ENCODE measurements at places on chromosomes 1 and 21.

DNA sequence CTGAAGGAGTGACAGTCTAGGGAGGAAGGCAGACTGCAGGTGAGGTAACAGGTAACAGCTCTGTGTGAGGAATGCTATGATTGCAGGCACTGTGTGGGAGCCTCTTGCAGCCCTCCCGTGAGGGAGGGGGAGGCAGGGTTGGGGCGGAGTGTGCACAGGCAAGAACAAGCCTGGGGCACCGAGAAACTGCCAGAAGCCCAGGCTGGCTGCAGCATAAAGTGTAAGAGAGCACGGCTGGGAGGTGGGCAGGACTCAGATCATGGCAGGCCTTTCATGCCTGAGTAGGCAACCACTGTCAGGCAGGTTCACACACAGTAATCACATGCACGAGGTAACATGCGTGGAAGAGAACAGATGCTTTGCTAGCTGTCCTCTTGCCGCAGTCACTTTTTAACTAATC lies 11.3 kb upstream of the RHEX start:
- peak; percentile 94 for DNase-seq

DNA sequence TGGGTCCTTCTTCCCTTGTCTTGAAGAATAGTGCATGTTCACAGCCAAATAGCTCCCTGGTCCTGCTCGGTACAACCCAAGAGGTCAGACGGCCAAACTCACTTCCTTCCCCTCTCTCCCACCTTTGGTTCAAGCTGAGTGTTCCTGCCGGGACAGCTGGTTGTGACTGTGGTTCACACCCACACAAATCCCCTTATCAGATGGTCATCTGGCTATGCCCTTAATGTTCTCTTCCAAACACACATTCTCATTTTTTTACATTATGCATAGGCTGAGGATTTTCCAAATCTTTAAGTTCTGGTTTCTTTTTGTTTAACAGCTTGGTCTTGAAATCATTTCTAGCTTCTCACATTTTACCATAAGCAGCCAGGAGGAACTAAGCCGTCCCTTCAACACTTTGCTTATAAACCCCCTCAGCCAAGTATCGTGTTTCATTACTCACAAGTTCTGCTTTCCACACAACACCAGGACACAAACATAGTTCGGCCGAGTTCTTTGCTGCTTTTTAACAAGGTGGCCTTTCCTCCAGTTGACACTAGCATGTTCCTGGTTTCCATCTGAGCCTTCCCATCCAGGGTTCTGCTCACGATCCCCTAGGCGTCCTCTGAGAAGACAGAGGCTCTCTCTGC lies 19.7 kb upstream of the TSPEAR start:
- peak; percentile 22 for DNase-seq

DNA sequence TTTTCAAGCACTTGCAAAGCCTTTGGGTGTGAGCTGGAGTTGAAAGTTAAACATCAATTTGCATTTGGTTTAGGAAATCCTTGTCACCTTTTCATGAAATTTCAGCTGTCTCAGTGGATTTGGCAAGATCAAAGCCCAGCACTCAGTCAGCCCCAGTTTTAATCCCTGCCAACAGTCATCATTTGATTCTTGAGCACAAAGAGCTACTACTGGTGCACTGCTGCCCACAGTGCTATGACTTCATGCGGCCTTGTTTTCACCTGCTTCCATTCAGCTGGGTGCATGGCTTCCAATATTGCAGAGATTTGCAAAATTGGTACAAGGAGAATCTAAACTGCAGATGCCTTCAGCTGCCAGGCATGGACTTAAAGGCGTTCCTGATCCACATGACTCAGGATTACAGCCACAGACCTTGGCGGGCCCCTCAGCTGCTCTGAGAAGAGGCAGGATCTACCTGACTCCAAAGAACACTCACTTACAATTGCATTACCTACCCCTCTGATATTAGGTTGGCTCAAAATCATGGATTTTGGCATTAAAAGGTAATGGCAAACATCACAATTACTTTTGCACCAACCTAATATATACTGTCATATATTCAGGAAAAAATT lies 259.1 kb downstream of the DSCAM start:
- no peak for DNase-seq

DNA sequence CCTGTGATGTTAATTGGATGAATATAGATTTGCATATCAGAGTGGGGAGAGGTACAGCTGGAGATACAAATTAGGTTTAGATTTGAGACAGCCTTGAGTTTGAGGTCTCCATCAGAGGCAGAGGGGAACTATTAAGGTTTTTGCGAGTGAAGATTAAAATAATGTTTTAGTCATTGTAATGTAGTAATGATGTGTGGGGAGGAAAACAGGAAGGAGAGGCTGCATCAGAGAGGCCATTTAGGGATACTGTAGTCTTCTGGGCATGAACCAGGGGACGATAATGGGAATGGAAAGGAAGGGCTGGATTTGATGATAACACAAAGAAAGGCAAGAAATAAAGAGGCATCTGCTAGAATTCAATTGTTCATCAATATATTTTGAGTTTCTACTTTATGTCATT lies 9.5 kb downstream of the CD84 start:
- no peak for DNase-seq

GRCh38 chr1:30377230-30378002 lies 346.0 kb downstream of the MATN1 start:
- DNase-seq = peak; percentile 43

- DNase-seq = peak; percentile 66
Observed at GRCh38 chr1:226332947-226333346, 24.0 kb upstream of the LIN9 start.

GRCh38 chr1:209207701-209208286 lies 375.7 kb upstream of the CAMK1G start:
- peak; percentile 90 for DNase-seq

GRCh38 chr1:81232420-81232819 lies 568.3 kb upstream of the ADGRL2 start:
- no peak for DNase-seq

GRCh38 chr1:212217633-212218032 lies 67.6 kb upstream of the PPP2R5A start:
- DNase-seq = no peak

- no peak for DNase-seq
Observed at GRCh38 chr1:234755449-234755863, 145.5 kb upstream of the IRF2BP2 start.

DNA sequence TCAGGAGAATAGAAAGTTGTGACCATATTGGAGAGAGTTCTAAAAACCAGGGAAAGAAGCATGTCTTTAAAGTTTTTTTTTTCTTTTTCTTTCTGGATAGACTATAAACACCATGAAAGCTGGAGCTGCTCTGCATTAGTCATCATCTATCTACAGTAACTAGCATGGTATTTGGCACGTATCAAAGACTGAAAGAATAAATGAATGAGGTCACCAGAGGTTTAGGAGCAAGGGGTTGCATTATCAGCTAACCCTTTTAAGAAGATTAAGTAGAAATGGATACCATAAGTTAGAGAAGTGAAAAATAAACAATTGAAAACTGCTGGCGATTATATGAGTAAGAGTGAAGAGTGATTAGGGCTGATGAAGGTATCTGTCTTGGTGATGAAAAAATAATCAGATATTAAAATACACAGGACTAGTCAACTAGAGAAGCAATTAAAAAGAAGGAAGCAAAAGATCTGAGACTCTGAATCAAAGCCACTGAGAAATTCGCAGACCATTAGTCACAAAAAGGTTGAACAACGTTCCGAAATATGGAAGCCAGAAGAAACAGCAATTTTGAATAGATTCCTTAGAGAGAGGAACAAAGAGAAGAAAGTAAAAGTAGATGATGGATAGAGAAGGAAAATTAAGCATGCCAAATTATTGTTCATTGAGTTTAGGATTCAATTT lies 536.4 kb downstream of the DPYD start:
- no peak for DNase-seq

GRCh38 chr1:2512862-2513421 lies 13.5 kb downstream of the PANK4 start:
- no peak for DNase-seq

DNA sequence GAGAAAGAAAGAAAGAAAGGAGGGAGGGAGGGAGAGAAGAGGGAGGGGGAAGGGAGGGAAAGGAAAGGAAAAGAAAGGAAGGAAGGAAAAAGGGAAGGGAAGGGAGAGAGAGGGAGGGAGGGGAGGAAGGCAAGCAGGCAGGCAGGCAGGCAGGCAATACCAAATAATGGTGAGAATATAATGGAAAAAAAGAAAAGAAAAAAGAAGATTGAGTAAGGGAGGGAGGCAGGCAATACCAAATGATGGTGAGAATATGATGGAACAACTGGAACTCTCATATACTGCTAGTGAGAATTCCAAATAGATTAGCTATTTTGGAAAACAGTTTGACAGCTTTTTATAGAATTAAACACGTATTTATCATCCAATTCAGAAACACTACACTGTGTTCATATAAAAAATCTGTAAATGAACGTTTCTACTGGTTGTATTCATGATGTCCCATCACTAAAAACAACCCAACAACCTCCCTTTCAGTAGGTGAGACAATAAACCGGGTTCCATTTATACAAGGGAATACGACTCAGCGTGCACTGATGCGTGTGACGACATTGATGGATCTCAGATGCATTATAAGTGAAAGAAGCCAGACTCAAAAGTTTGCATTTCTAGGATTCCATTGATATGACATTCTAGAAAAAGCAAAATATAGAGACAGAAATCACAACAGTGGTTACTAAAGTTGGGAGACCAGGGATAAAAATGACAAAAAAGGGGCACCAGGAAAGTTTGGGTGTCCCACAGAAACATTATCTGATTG lies 226.4 kb downstream of the DSCAM start:
- no peak for DNase-seq

DNA sequence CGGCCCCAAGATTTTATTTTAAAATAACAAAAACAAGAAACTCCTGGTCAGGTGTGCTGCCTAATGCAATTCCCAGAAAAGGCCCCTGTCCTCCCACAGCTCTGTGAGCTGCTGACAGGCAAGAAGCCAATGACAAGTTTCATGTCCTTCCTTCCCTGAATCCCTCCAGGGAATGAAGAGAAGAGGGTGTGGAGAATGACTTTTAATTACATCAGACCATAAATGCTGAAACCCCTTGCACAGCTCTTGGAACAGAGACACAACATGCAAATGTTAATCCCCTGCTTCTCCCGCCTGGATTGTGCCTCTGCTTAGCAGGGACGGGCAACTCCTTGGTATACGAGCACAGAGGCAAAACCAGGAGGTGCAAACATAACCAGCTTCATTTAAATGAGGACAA lies 228.1 kb upstream of the CAMK1G start:
- DNase-seq = no peak

GRCh38 chr21:24826822-24827221 lies 780.5 kb downstream of the MRPL39 start:
- DNase-seq = no peak

DNA sequence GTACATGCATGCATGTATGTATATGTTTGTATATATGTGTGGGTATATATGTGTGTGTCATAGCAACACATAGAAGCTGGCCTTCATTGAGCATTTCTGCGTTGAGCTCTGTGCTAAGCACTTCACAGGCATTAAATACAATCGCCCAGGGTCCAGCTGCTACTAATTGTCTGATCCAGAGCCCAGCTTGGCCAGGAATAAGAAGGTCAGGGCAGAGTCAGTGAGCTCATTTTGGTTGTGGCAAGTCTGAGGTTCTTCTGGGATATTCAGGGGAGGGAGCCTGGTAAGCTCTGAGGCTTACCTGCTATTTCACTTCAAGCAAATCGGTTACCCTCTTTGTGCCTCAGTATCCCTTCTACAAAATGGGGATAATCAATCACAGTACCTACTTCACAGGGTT lies 59.6 kb downstream of the FOXO6 start:
- DNase-seq = no peak

DNA sequence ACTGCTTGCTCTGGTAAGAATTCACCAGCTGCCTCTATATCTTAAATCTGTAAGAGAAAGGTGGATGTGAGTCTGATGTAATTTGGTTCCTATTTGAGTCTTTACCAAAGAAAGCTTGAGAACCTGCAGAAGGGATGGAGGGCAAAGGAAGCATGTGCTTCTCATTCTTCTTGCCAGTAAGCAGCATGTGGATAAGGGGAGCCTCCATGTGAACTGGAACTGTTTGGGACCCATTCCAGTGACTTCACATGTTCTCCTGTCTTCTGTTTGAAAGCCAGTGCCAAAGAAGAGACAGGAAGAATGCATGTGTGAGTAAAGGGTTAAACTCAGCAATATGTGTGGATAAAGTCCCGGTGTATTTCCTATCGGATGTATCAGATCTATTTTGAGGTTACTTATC lies 119.6 kb upstream of the ADGRL2 start:
- no peak for DNase-seq
